Fibroblast of skin of right biceps (primary cell): ENCODE measurements at places on chromosomes 6 and 20.
A peak's percentile ranks its signal among the peaks of the same experiment; 100 is the strongest.

DNA sequence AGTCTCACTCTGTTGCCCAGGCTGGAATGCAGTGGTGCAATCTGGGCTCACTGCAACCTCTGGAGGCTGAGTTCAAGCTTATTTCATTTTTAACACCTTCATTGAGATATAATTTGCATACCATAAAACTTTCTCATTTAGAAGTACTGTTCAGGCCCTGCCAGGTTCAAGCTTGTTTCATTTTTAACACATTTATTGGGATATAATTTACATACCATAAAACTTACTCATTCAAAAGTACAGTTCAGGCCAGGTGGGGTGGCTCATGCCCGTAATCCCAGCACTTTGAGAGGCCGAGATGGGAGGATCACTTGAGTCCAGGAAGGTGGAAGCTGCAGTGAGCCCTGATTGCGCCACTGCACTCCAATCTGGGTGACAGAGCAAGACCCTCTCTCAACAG is 5.5 kb downstream of the OR2B6 start:
- DNase-seq: no peak

DNA sequence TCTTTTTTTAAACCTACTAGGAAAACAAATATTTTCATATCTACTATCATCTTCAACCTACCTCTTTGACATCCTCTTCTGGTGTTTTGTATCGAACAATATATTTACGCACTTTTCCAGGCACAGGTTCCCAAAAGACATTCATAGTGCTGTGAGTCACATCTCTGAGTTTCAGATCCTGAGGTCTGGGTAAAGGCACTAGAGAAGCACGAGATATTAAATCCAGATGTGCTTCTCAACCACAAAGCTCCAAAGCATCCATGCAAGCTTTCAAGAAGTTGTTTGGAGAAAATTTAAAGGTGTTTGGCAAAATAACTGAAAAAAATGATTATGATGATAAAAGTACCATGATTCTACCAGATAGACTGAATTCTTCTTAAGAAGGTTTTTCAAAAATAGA is 62.7 kb downstream of the COL12A1 start:
- DNase-seq: peak; percentile 95

DNA sequence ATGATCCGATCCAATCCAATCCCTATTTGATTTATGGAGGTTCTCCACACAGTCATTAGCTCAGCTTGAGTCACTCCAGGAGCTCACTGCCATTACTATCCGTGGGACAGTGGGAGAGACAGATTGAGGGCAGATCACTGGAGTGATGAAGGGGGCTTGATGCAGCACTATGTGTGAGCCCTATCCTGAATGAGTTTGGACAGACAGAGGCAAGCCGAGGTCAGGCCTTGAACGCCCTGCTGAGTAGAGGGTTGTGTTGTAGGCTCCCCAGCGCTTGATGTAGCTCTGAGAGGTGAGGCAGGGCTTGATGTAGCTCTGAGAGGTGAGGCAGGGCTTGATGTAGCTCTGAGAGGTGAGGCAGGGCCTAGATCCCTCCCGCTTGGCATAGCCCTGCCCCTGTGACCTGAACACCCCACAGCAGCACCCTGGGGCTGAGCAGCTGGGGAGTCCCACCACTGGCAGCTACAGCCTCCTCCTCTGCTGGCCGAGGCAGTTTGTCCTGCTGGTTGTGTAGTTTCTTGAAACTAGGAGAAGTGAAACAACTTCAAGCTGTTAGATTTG is 58.7 kb downstream of the ZFAND3 start:
- peak; percentile 54 for DNase-seq

- no peak for DNase-seq
Observed at GRCh38 chr20:43438578-43439316, 18.9 kb upstream of the SRSF6 start.

DNA sequence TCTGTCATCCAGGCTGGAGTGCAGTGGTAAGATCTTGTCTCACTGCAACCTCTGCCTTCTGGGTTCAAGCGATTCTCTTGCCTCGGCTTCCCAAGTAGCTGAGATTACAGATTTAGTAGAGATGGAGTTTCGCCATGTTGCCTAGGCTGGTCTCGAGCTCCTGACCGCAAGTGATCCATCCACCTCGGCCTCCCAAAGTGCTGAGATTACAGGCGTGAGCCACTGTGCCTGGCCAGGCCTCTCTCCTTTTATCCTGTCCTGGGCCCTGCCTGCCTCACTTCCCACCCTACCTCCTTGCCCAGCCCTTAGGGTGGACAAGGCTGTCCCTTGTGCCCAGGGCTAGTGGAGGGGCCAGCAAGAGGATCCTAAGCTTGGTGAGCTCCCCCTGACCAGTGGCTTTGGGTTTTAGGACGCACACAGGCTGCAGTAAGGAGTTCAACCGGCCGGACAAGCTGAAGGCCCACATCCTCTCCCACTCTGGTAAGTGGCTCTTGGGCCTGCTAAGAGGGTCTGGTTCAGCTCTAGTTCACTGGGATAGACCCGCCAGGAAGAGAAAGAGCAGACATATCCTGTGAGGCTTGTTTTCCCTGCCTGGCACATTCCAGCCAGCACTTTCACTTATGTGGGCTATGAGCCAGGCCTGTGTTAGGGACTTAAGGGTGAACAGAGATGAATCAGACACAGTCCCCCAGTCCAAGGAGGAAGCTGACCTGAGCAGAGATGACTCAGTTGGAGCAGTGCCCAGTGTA is 21.9 kb upstream of the CHMP4B start:
- DNase-seq: peak; percentile 98

DNA sequence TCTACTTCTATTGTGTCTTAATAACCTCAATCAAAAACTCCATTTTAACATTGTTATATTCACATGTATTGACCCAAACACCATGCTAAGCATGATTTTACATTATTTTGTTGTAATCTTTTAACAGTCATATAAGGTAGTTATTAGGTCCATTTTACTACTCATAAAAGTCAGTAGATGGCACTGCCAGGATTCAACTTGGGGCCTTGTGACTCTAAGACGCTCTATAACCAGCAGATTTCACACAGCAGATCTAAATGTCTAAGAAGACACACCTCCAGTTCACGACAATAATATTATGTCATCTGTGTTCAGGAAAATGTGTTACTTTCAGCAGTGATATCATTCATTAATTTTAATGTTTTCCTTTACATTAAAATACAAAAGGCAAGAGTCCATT is 88.0 kb downstream of the FRK start:
- no peak for DNase-seq

DNA sequence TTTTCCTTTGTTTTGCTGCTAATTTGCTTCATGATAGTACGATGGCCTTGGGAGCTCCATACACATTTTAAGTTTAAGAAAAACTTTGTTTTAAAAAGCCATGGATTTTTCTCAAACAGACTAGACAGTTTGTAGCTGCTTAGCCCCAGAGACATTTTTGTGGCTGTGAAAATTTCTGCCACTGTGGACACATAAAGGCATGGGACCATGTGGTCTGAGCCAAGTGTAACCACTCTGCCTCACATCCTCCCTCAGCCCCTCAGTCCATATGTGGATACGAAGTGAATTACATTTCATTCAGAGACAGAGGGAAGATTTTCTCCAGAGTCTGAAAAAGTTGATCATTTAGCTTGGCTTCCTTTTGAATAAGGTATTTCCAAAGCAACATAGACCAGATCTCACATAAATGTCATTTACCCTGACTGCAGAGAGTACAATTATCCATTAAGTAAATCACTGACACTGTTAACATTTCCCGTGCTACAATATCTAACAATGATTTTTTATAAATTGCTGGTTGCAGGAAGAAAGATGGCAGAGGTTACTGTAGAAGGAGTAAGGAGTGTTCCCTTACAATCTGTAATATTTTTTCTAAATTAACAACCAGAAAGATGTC is 87.4 kb downstream of the GJA1 start:
- peak; percentile 49 for DNase-seq

DNA sequence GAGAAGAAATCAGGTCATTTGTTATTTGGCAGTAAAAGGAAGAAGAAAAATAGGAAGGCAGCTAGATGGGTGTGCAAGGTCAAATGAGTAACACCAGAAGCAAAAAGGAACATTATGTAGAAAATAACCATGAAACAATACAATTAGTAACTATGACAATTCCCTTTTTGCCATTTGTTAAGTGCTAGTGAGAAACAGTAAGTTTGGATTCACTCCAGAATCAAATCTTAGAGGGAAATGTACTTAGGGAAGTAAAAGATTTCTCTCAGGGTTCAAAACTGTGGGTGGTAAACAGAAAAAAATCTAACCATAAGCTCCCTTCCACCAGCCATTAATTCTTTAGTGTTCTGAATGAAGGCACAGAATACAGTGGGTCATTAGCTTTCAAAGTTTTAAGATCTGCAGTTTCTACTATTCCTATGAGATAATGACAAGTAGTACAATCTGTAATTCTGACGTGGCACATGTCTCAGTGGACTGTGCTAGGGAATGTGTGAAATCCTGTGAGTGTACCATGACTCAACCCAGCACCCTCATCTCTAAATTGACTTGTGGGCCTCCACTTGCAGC is 17.1 kb downstream of the REPS1 start:
- DNase-seq: peak; percentile 96

DNA sequence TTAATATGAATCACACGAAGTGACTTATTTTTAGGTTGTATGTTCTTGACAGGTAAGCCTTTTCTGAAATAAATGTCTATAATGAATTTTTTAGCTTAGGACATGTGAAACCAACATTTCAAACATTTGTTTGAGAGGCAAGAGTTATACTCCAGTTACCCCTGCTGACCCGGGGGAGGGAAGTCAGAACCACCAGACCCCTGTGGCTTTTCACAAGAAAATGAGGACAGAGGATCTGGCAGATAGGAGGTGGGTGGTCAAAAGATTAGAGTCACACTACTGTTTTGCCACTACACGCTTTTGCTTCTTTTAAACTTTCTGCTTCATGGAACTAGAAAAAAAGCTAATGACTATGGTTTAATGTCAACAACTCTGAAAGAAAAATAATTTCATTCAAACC is 27.5 kb upstream of the ADGRF4 start:
- no peak for DNase-seq

DNA sequence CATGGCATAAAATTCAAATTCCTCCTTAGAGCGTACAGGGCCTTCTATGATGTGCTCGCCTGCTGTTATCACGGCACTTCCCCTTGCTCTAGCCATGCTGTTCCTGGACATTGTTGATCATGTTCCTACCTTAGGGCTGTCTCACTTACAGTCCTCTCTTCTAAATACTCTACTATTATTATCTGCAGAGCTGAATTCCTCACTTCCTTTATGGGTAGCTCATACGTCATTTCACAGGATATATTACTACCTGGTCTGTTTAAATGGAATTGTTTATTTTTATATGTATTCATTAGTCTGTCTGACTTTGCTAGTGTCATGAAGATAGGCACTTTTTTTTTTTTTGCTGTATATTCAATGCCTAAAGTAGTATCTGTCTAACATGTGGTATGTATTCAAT is 94.7 kb upstream of the FLRT3 start:
- DNase-seq: no peak

DNA sequence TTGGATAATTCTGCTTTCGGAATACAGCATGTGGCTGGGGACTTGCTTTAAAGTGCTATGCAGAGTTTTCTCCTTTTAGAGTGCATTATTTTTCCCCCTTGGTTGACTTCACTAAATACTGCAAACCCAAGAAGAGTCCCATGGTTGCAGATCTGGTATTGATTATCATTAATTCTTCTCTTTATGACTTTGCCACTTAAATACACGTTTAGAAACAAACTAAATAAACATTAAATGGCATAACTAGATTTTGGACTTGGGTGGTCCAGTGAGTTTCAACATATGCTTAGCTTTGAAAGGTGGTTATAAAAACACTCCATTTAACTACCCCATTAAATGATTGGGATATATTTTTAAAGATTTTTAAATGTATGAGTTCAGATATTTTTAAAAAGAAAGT is 279.2 kb downstream of the SOX4 start:
- DNase-seq: no peak

DNA sequence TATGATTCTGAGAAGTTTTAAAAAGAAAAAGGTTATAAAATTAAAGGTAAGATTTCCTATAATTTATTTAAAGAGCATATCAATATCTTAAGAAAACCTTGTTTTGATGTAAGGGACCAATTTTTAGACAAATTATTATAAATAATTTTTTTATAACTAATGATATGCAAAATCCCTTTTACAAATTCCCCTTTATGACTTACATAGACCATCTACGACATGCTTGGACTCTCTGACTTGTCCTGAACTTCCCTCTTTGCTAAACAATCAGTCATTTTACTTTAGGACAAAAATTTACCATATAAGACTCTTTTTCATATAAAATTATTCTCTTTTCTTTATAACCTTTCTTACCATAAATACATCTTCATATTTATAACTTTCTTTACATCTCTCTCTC is 15.3 kb upstream of the ANGPT4 start:
- no peak for DNase-seq
